Stimulated activated CD4-positive, alpha-beta T cell treated with anti-CD3 and anti-CD28 coated beads, Interleukin-12 subunit alpha, Interleukin-12 subunit beta, amount 100 ng/mL, for 4 hours (primary cell): ENCODE measurements at places on chromosomes 12 and 14.

DNA sequence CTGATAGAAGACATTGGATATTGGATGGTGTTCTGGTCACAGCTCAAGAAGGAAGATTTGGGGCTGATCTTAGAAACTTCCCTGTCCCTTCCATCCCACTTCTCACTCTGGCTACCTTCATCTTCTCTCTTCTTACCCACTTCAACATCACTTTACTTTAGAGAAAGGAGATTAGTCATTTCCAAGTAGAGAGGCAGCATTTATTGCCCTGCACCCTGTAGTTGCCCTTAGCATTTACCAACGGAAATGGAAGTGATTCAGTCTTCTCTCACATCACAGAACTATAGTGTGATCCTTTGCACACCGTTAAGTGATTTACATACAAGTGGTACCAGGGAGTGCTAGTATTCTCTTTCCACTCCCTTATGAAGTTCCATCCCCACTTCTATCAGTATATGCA, 52.4 kb downstream of the PHLDA1 start:
- DNase-seq = no peak

GRCh38 chr14:77208979-77209318, 27.4 kb downstream of the TMEM63C start:
- no peak for DNase-seq

DNA sequence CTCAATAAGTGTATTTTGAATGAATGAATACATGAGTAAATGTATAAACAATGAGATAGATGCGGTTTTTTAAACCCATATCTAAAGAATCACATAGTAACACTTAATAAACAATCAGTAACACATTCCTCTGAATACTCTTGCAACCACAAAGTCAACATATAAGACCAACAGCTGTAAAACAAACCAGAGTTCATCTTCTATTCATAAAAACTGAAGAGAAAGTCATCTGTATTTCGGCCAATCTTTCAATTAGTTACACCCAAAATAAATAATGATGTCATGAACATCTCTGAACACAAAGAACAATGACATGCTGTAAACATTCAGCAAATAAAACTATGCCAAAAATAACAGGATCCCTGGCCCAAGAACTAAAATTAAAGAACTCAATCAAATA, 47.2 kb downstream of the ARMH4 start:
- DNase-seq = no peak

GRCh38 chr12:91801048-91801447, 344.6 kb downstream of the BTG1 start:
- no peak for DNase-seq

DNA sequence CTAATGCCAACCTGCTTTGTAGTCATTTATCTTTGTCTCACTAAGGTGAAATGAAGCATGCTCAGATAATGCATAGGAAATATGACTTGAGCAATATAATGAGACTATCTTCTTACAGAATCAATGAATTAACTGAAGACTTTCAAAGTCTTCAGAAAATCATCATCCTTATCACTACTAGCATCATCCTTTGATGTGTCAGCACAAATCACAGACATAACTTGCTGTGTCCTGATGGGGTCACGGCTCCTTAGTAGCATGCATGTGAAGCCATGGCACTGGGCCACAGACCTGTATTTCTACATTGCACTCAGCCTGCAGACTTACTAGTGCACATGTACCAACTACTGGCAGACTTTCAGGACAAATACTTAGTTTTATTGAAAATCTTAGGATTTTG, 18.9 kb downstream of the TMEM260 start:
- no peak for DNase-seq
